ENCODE measurements at places on chromosomes 1 and 21.
A peak's percentile ranks its signal among the peaks of the same experiment; 100 is the strongest.

- no peak for DNase-seq
These were observed 865 bp downstream of the ATP5IF1 start for GRCh38 chr1:28236656-28237322.

DNA sequence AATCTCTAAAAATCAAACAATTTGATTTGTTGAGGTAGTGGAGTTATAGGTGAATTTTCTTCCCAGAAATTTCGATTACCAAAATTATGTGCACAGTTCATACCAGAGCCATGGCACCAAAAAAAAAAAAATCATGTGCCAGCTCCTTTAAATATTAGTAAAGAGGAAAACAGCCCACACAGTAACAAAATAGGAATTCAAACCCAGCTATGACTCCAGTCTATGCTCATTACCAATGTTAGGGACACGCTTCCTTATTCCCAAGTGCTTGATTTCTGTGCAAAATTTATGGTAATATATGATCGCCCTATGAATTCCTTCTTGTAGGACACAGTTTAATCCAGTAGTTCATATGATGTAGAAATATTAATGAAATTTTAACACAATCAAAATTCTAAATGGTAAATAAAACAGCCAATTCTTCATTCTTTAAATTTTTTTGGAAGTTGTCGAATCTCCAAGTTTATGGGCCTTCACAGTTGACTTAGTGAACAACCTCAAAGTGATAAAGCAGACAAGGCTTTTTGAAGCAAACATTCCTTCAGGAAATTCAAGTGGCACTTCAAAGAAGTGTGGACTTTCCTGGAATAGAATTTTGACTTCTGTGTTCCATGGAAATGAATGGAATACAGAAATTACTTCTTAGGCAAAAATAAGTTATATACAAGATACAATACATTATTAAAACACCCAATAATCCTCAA lies 1.9 kb downstream of the TOR1AIP2 start:
- DNase-seq: no peak

DNA sequence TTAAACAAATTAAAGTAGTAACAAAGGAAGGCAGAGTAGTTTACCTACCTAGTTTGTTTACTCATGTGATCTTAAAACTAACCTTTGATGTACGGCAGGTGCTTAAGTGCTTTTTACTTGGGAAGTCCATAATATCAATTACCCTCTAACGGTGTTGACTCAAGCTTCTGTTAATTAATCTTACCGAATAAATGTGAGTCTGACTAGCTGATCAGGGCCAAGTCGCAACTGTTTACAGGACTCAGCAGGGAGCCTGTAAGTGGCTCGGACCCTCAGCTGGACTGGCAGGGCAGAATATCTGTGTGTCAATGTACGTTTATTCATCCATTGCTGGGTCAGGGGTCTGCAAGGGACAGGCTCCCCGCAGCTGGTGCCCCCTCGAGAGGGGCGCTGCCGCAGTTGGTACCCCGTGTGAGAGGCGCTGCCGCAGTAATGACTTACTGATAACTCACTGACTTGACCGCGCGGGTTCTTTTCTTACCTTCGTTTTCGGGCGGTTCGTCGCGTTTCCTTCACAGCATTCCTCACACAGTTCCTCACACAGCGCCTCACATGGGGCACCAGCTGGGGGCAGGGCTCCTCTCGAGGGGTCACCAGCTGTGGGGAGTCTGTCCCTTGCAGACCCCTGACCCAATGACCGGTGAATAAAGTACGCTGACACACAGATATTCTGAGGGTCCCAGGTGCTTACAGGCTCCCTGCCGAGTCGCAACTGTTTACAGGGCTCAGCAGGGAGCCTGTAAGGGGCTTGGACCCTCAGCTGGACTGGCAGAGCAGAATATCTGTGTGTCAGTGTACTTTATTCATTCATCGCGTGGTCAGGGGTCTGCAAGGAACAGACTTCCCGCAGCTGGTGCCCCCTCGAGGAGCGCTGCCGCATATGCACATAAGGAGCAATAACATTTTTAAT lies 3.0 kb downstream of the FMO1 start:
- no peak for DNase-seq

DNA sequence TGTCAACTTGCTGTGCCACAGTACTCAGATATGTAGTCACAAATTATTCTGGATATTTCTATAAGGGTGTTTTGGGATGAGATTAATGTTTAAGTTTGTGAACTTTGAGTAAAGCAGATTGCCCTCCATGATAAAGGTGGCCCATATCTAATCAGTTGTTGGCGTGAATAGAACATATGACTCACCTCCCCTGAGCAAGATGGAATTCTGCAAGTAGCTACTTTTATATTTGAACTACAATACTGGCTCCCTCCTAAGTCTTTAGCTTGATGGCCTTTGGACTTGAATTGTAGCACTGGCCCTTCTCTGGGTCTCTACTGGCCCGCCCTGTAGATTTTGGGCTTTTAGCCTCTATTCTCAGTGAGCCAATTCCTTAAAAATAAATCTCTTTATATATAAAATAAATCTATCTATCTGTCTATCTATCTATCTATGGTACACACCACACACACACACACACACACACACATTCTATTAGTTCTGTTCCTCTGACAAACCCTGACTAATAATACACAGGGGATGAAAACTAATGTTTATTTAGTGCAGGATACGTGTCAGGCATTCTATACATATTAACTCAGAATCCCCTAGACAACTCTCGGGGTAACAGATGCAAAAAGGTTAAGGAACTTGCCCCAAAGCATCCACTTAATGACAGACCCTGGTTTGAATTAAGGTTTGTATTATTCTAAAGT lies 37.9 kb upstream of the PDC start:
- no peak for DNase-seq

- DNase-seq: no peak
These were observed 16.0 kb upstream of the PDE9A start for GRCh38 chr21:42637267-42638041.

GRCh38 chr1:100353071-100353801 lies 930 bp downstream of the CDC14A start:
- DNase-seq: no peak

GRCh38 chr21:45753445-45753844 lies 109.9 kb downstream of the PCBP3 start:
- DNase-seq: no peak

- DNase-seq: no peak
These were observed 2.1 kb downstream of the TEX38 start for GRCh38 chr1:46673749-46674182.

GRCh38 chr1:43947874-43948437 lies 1.2 kb downstream of the IPO13 start:
- DNase-seq: no peak

- DNase-seq: no peak
These were observed 29.7 kb downstream of the MYSM1 start for GRCh38 chr1:58670181-58670580.

DNA sequence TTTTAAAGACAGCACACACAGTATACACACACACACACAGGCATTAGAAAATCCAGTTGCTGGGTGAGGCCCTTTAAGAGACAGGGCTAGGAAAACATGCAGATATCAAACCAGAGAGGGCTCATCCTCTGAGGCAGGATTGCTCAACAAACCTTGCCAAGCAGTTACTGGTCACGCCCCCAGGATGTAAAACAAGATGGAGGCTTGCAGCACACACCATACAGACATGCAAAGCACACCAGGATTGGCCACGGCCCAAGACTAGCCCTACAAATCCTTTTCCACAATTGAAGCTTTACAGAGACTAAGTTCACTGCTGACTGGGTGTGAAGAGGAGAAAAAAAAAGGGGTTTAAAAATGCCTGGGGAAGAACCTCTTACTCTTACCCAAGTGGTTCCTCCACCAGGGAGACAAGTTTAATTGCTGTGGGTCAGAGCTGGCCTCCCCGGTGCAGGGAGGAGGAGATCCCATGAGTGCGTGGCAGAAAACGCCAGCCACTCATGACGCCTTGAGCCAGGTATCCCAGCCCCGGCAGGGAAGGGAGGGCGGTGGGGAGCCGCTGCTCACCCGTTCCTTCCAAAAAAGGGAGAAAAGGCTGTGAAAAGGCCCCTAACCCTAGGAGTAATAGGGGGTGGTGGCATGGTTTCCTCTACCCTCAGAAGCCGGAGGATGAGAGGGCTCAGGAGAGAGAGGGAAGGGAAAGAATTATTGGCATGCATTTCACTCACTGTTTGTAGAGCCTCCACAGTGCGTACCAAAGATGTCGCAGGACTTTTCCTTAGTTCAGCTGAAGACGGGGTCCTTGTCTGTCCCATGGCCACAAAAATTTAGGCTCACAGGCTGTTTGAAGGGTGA lies 594.6 kb upstream of the ZP4 start:
- no peak for DNase-seq

DNA sequence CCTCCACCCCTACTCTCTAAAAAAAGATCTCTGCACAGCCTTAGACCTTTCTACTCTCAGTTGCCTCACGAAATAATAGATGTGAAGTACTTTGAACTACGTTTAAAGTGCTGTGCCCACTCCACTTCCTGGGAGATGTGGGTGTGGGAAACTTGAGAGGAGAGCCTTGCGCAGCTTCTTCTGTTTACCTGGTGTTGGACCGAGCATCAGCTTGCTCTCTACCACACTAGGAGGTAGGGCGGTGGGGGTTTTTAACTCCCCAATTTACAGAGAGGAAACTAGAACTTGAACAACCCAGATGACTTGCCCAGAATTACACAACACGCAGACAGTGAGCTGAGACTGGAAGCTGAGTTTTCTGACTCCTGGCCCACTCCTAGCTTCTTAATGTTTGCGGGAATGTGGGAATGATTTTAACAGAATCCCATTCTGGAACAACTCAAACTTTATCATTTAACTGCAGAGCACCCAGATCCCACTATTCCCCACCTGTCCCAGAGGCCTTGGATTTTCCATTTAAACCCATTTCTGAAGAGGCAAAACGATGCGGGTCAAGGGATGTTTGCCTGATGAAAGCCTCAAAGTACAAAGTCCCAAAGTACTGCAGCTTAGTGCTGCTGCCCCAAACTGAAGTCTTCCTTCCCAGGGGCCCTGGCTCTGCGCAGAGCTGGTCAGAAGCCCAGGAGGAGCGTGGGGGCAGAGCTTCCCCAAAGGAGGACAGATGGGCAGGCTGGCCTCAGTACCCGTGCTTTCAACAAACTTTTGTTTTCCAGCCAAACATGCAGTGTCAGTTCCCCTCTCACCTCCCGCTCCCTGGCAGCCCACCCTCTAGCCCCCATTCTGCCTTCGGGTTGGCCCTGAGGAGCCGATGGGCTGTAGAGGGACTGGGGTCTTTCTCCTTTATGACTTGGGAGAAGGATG lies 19.0 kb downstream of the BTG2 start:
- no peak for DNase-seq

- DNase-seq: no peak
These were observed 74.8 kb downstream of the HLCS start for GRCh38 chr21:36891692-36892091.

DNA sequence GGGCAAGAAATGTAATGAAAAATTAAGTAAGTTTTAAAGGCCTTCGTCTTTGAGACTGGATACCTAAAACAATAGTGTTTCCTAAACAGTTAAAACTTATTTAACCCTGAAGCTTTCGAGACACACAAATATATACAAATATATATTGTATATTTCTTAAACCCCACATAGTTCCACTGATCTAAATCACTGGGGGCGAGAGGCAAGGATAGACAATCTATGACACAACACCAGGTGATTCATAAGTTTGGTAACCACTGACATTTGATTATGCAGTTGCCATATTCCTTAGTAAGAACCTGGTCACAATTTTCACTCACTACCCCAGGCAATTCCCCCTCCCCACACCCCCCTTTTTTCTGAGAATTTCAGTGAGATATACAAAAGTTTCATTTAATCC lies 55.3 kb upstream of the BOLA1 start:
- no peak for DNase-seq

GRCh38 chr1:200392625-200393185 lies 17.1 kb downstream of the ZNF281 start:
- no peak for DNase-seq

DNA sequence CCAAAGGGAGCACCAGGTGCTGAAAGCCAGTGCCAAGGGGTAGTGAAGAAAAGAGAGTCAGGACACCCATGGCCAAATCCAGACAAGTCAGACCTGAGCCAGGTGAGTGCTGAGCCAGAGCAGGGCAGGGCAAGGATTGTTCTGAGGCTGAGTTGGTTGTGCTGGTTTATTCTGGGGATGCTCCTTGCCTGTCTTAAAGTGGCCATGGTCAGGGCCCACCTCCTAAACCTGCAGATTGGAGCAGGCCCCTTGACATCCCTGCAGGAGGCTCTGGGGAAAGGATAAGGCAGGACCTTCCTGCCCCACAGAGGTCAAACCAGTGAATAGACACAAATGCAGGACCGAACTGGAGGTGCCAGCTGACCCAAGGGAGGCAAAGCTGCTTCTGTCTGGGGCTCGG lies 138.4 kb downstream of the HIVEP3 start:
- no peak for DNase-seq

- DNase-seq: no peak
These were observed 452.3 kb downstream of the OMA1 start for GRCh38 chr1:58094221-58094620.

DNA sequence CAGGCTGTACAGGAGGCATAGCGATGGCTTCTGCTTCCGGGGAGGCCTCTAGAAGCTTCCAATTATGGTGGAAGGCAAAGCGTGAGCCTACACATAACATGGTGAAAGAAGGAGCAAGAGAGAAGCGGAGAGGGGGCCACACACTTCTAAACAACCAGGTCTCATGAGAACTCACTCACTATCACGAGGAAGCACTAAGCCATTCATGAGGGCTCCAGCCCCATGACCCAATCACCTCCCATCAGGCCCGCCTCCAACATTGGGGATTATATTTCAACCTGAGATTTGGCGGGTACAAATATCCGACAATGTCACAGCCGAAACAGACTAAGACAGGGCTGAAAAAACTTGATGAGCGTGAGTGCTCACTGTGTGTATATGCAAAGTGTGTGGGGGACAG lies 89.3 kb upstream of the CNIH3 start:
- no peak for DNase-seq

- DNase-seq: no peak
These were observed 25.7 kb downstream of the TTC3 start for GRCh38 chr21:37098751-37099150.

DNA sequence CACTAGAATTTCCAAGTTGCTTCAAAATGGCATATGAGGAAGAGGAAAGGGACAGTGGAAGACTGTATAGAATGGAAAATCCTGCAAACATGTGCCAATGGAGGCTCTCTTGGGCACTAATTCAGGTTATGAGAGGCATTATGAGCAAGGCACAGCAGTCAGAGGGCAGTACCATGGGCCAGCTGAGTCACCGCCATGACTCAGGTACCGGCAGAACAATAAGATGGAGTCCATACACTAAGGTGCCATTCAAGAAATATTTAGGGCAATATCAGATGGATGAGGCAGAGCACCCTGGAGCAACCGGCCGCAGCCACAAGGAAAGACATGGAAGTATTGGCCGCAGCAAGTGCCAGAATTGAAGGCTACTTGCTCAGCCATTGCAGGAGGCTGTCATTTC lies 25.6 kb upstream of the VAV3 start:
- DNase-seq: no peak

- no peak for DNase-seq
These were observed 474.7 kb downstream of the LMO4 start for GRCh38 chr1:87803375-87803774.

GRCh38 chr1:226349801-226350518 lies 41.0 kb upstream of the LIN9 start:
- no peak for DNase-seq

- peak; percentile 21 for DNase-seq
These were observed 3.3 kb upstream of the LSM10 start for GRCh38 chr1:36400825-36401601.
